MV-4-11 (cell line): ENCODE measurements at places on chromosomes 2 and 18.
A peak's percentile ranks its signal among the peaks of the same experiment; 100 is the strongest.

- peak; percentile 77 for DNase-seq
These were observed 87.8 kb downstream of the ACOXL start for GRCh38 chr2:110820128-110820527.

GRCh38 chr2:173997269-173997668 lies 32.1 kb upstream of the SP3 start:
- peak; percentile 99 for DNase-seq

DNA sequence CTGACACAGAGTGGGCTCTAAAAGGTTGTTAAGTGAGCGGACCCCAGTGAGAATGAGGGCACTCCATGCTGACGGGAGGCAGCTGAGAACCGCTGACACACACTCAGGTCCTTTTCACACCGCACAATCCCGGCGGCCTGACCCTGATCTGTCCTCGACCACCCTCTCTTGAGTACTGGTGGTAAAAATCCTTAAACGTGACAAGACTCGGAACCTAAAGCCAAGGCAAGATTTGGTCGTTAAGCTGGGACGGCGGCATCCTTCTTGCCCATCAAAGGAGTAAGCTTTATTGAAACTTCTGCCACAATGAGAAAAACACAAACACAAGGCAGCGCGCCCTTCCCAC lies 569 bp downstream of the TMX3 start:
- DNase-seq = no peak

- no peak for DNase-seq
These were observed 14.0 kb upstream of the IL1B start for GRCh38 chr2:112850588-112850987.

- DNase-seq = no peak
These were observed 165.9 kb upstream of the PGAP1 start for GRCh38 chr2:197092431-197092830.

DNA sequence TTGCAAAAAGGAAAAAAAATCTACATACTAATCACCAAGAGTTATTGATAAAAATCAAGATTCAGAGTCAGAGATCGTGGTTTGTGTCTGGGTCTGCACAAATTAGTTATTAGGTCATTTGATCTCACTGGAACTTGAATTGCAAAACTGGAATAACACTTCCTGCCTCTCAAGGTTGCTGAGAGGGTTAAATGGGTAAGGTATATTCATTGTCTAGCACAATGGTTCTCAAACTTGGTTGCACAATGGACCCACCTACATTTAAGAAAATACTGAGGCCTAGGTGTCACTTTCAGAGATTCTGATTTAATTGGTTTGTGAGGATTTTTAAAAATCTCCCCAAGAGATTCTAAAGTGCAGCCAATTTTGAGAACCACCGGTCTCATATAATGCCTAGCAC lies 84.8 kb downstream of the COBLL1 start:
- DNase-seq = no peak

GRCh38 chr2:177188482-177189469 lies 23.8 kb upstream of the HNRNPA3 start:
- no peak for DNase-seq

- DNase-seq = no peak
These were observed 32.7 kb upstream of the SERTAD2 start for GRCh38 chr2:64686283-64686956.

DNA sequence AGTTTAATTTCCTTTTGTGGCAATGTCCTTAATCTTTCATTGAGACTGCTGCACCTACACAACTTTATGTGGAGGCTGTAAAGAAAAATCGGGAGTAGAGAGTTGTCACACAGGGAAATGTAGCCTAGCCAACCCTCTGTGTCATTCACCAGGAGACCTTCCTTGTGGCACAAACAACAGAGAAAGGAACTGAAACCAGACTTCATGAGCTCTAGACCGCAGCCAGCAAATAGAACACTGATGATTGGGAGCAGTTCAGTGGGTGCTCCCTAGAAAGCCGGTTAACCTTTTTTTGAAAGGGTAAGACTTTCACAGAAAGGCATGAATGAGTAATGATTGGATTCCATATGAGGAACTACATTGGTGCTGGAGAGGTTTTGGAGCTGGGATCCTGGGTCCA lies 1752.4 kb upstream of the CELF4 start:
- DNase-seq = peak; percentile 90

- no peak for DNase-seq
These were observed 247.9 kb downstream of the NDUFA10 start for GRCh38 chr2:239777219-239777618.

DNA sequence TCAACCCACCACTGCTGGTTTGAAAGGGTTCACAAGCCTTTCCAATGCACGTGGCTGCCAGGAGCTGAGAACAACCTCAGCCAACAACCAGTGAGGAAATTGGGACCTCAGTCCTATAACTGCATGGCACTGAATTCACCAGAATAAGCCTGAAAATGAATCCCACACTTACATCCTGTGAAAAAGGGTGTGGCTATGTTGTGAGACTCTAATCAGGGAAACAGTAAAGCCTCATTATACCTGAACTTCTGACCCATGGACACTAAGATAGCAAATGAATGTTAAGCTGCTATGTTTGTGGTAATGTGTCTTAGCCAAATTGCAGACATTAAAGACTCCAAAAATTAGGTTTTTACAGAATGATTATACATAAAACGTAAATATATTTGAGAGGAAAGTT lies 515.8 kb downstream of the IRS1 start:
- DNase-seq = no peak

- DNase-seq = no peak
These were observed 7.8 kb upstream of the NPPC start for GRCh38 chr2:231933916-231934401.

DNA sequence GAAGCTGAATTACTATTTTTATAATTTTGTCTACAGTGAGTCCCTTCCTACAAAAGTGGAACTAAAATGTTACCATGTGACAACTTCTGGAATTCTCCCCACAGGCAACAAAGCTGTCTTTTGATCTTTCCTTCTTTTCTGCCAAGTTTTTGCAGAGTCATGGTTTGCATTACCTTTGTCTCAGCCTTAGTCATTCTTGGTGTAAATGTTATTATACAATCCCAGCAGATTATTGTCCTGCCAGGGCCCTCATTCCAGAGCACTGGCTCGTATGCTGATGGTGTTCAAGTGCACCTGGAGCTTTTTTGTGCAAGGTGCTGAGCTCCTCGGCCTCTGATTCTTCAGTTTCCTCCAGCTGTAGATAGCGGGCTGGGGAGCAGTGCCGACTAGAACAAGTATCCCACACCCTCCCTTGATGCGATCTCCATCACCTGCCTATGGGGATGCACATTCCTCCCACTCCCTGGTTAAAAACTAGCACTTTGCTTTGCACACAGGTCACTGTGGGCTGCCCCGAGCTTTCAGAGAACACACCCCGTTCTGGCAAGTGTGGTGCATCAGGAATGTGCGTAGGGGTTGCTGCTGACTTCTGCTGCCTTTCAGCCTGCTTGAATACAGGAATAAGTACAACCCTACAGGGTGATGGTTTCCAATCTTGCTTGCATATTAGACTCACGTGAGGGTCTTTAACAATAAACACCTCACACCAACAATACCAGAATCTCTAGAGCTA lies 263.6 kb downstream of the RNF144A start:
- no peak for DNase-seq
